ENCODE measurements at places on chromosomes 6 and 20. TPM values are rescaled to one million over a fixed set of nuclear protein-coding genes. Genes with fewer than 3 reads are reported as not detected.
A peak's percentile ranks its signal among the peaks of the same experiment; 100 is the strongest.

- DNase-seq: no peak
Measured at GRCh38 chr6:79084693-79085092, 6.6 kb upstream of the PHIP start.

DNA sequence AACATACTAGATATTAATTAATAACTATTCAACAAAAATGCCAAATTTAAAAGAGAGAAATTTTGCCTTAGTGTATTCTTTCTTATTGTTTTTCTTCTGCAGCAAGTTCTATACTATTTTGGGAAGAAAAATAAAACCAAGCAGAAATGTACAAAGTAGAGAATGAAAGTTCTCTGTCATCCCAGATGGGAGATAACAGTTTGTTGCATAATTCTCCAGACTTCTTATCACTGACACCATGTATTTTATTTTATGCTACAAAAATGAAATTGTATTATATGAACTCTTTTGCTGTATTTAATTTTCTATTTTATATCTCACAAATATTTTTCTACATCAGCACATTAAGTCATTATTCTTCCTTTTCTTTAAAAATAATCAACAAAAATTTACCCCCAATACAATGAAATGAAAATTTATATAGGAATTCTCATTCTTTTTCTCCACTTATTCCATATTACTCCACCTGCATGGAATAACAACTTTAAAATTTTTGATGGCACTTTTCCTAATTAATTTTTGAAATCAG is 18.2 kb downstream of the TMEM244 start:
- DNase-seq: no peak

DNA sequence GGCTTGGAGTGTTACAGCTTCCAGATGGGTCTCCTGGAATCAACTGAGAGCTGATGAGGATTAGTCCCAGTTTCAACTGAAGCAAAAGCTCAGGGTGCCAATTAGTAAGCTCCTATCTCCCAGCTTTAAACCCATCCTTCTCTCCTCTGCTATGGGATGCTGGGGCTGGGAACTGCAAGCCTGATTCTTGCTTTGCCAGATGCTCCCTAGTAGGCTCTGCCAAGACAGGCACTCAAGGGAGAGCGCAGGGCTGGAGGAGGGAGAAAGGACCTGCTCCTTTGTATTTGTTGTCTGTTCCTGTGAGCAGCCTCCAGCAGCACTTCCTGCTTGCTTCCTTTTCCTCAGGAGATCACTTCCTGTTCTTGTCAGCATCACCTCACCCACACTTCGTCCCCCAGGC is 309.7 kb downstream of the KIF16B start:
- no peak for DNase-seq

DNA sequence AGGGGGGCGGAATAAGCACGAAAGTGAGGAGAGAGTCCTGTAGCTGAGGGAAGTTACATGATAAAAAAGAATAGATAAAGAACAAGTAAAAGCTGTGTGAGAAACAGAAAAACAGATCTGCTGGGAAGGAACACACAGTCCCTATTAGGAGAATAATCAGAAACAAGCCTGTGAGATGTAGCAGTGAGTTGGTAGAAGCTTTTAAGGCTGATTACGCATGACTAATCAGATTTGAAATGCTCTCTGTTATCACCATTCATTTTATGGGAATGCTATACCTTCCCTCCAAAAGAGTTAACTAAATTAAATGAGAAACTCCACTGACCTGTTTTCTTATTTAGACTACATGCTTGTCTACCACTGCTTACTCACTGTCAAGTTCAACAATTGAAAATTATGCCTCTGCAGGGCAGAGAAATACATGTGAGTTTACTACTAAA is 15.8 kb downstream of the REPS1 start:
- DNase-seq: no peak

GRCh38 chr6:43468748-43469681 is 8.4 kb upstream of the TJAP1 start:
- no peak for DNase-seq

- DNase-seq: no peak
Measured at GRCh38 chr6:44629636-44630035, 242.1 kb downstream of the CDC5L start.

GRCh38 chr20:2671977-2672376 is 8.0 kb upstream of the IDH3B start:
- no peak for DNase-seq

- no peak for DNase-seq
Measured at GRCh38 chr20:39107741-39108140, 145.6 kb downstream of the DHX35 start.

DNA sequence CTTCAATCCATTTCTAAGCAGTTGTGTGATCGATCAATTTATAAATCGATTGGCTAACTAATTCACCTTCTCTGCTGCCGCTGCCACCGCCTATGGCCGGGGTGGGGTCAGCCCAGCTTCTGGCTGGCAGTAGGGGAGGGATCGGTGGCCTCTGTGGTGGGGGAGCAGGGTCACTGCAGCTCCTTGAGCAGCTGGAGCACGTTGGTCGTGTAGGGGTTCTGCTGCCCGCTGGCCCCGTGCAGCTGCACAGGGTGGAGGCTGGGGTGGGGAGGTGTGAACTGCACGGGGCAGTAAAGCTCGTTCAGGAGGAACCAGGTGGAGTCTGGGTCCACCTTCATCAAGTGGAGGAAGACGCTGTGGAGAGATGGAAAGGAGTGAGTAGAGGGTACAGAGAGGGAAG is 50.0 kb downstream of the TTI1 start:
- DNase-seq: no peak

DNA sequence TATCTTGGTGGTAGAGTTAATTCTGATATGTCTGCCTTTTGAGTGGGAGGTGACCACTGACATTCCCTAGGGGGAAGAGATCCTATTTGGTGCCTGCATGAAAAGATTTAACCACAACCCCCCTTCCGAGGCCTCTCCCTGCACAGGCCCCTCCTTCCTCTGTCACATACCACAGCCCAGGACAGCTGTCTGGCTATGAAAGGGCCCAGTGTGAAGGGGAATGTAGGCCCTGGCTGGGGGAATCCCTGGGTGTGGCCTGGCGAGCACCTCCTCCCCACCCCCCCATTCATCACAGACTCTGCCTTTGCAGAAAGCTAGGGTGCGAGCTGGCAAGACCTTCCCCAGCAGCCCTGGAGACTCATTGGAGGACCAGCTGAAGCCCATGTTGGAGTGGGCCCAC is 27.4 kb upstream of the MAPRE1 start:
- DNase-seq: peak; percentile 44

- no peak for DNase-seq
Measured at GRCh38 chr6:155351273-155352129, 37.2 kb upstream of the TFB1M start.

GRCh38 chr6:149909701-149910470 is 12.0 kb upstream of the RAET1E start:
- DNase-seq: no peak

GRCh38 chr6:140041056-140041455 is 666.6 kb upstream of the CITED2 start:
- no peak for DNase-seq

DNA sequence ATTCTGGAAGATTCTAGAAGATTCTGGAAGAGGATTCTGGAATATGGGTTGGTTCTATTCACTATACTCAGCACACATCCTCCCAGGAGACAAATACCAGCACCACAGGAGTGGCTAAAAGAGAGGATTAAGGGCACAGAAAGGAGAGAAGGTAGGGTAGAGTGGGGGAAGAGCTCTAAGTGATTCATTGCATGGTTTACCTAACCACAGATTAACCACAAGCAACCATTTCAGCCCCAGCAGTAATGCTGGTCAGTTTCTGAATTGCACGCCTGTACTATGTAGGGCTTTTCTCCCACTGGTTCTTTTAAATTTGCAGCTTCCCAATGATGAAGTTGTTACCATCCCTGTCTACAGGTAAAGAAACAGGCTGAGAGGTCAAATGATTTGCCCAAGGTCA is 192.7 kb upstream of the PMEPA1 start:
- DNase-seq: no peak

DNA sequence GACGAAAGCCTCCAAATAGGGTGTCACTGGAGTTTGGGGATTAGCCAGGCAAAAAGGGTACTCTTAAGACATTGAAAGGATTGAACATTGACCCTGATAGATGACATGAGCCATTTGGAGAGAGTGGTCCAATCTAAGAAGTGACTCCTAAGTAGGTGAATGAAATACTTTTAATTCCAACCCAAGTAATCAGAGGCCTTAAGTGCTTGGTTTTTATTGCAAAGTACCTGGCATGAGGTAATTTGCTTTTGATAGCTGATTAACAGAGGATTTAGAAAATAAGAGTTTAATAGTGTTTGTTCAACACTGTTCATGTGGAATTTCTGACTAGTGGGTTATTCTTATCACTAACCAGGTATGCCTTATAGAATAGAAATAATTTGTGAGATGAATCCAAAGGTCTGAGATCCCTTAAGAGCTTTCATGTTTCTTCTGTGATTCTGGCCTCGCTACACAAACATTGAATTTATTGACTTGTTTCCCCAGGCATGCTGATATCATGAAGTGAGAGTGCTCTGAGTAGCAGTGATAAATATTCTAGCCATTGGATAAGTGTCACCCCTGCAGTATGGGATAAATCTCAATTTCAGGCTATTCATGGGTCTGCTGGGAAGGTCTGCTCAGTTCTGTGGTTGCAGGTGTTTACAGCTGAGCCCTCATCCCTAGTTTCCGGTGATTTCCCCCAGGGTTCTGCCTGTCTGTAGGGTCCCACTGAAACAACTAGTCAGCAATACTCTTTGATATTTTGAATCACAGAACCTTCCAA is 6.5 kb downstream of the NCOA7 start:
- DNase-seq: no peak

GRCh38 chr6:36649701-36650484 is 28.6 kb upstream of the CDKN1A start:
- DNase-seq: no peak

- no peak for DNase-seq
Measured at GRCh38 chr6:163327165-163327880, 87.2 kb upstream of the QKI start.

GRCh38 chr20:17936761-17937732 is 31.5 kb downstream of the SNX5 start:
- no peak for DNase-seq

- DNase-seq: no peak
Measured at GRCh38 chr6:109295774-109296156, 86.5 kb downstream of the CD164 start.

DNA sequence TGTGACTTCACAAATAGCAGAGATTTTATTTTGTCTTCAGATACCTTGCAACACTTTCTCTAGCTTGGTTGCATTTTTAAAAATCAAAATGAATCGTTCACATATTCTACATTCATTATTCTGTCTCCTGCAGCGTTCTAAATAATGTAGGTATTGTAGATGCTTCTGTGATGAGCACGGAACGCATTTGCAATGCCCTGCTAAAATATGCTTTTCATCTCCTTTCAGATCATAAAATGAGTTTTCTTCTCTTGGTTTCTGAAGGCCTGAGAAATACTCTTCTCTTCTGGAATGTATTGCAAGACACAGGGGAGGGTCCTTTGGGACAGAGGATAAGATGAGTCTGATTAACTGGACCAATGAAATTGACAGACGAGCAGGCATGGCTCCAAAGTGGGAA is 390.7 kb downstream of the PREX1 start:
- no peak for DNase-seq

DNA sequence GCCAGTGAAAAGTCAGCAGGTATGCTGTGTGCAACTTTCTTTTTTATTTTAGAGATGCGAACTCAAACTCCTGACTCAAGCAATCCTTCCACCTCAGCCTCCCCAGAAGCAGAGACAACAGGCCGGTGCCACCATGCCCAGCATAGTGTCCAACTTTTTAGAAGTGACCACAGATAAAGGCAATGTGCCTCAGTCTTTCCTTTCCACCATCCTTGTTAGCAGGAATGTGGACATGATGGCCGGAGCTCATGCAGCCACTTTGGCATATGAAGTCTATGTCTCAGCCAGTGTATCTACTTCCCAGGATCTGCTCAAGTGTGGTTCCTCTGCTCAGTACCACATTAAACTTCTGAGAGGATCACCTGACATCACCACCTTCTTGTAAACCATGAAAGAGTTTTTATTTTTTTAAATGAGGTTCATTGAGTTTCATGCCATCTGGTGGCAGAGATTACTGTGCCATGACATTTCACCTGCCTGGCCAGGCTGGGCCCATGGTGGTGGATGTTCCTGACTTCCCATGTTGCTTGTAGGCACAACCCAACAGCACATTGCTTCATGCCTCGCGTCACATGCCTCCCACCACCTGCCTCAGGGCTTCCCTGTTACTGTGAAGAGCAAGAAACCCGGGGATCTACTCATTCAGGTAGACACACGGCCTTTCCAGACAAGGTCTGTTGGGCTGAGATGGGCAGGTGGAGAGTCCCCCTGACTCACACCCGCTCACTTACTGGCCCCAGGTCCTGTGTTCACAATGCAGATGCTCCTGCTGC is 216.5 kb downstream of the LY86 start:
- no peak for DNase-seq

DNA sequence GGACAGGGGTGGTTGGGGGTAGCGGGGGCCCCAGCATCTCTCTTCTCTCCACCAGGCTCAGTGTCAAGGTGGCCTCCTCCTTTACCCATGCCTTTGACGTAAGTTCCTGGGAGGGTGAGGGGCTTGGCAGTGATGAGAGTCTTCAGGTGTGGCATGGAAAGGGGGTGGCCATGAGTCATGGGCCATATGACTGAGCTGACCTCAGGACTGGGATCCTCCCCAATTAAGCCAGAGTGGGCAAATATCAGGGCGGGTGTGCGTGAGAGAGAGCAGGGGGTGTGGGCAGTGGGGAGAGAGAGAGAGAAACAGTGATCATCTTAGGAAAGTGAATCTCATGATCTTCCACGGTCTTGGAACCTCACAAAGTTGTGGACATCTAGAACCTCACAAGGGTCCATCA is 8.2 kb upstream of the BPIFB4 start:
- DNase-seq: no peak

DNA sequence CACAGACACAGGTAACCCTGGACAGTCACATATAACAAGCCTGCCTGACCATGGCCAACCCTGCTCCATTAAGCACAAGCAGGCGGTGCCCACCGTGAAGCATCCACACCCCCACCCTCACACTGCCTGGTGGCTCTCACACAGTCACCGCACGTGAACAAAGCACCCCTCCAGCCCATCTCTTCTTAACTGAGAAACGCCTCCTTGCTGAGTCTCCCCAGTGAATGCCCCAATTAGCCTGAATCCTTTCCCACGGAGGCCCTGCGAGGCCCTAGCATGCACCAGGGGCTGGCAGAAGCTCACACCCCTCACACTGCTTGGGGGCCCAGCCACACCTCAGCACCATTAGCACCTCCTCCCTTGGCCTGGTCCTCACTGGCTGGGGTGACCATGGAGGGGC is 72.3 kb downstream of the GRM4 start:
- no peak for DNase-seq

FOXC1 gene
- 7.5 TPM for total RNA-seq

DEFB132 gene
- 0.33 TPM for total RNA-seq

EDEM2 gene
- 25.8 TPM for total RNA-seq

NEU1 gene
- total RNA-seq: 48.9 TPM

LY6G5C gene
- total RNA-seq: 0.64 TPM

ZC3H12D gene
- total RNA-seq: 6.4 TPM

Data from breast epithelium (tissue), 4 donors.